ENCODE measurements at places on chromosomes 3 and 15.

DNA sequence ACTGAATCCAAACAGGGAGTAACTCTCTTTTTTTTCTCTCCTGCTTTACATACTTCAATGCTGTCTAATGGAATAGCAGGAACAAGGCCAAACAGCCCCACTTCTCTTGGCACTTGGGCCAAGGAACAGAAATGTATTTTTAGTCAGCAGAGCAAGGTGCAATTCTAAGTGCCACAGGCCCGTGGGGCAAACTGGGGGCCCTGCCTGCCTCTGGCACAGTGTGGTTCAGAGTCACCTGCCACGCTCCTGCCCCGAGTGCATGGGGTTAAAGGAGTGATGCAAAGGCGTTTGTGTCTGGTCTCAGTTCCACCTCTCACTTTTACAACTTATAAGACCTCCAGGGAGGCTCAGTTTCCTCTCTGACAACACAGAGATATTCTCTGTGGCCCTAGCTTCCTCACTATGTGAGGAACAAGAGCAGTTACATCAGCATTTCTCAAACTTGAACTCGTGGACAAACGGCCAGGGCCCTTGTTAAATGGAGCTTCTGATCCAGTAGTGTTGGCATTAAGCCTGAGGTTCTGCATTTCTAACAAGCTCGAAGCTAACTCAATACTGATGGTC is 51.3 kb downstream of the LRIG1 start:
- no peak overlapping the region for H3K27ac ChIP-seq
- no peak overlapping the region for H3K4me3 ChIP-seq
- no peaks in the 10 kb centered on the region for H3K36me3 ChIP-seq
- H3K4me1 ChIP-seq, result no peaks in the 10 kb centered on the region
- H3K27me3 ChIP-seq, result no peaks in the 10 kb centered on the region

GRCh38 chr3:55709411-55710012 is 222.4 kb upstream of the WNT5A start:
- H3K36me3 ChIP-seq, result no peaks in the 10 kb centered on the region
- H3K4me3 ChIP-seq, result no peak overlapping the region
- no peaks in the 10 kb centered on the region for H3K4me1 ChIP-seq
- no peak overlapping the region for H3K27ac ChIP-seq

- H3K4me3 ChIP-seq, result no peak overlapping the region
- no peaks in the 10 kb centered on the region for H3K27me3 ChIP-seq
- DNase-seq, result no peak
- H3K27ac ChIP-seq, result no peak overlapping the region
- no peaks in the 10 kb centered on the region for H3K4me1 ChIP-seq
Observed at GRCh38 chr3:27568393-27568792, 84.2 kb upstream of the SLC4A7 start.

GRCh38 chr3:144294659-144295538 is 323.3 kb downstream of the DIPK2A start:
- no peak overlapping the region for H3K4me3 ChIP-seq
- H3K27me3 ChIP-seq, result no peaks in the 10 kb centered on the region
- H3K27ac ChIP-seq, result no peak overlapping the region
- H3K4me1 ChIP-seq, result peaks cover 11% of the 10 kb centered on the region
- no peaks in the 10 kb centered on the region for H3K36me3 ChIP-seq
- no peak for DNase-seq

GRCh38 chr15:78457101-78457500 is 19.1 kb downstream of the IREB2 start:
- H3K27ac ChIP-seq, result no peak overlapping the region
- no peak for DNase-seq
- peaks cover 36% of the 10 kb centered on the region for H3K36me3 ChIP-seq
- no peak overlapping the region for H3K4me3 ChIP-seq
- H3K4me1 ChIP-seq, result peaks cover 72% of the 10 kb centered on the region
- H3K27me3 ChIP-seq, result no peaks in the 10 kb centered on the region

- DNase-seq, result no peak
- peaks cover 25% of the 10 kb centered on the region for H3K36me3 ChIP-seq
- no peak overlapping the region for H3K4me3 ChIP-seq
- H3K27me3 ChIP-seq, result no peaks in the 10 kb centered on the region
- H3K4me1 ChIP-seq, result peaks cover 96% of the 10 kb centered on the region
- no peak overlapping the region for H3K27ac ChIP-seq
Observed at GRCh38 chr15:63526401-63526800, 22.0 kb downstream of the USP3 start.

- H3K27ac ChIP-seq, result no peak overlapping the region
- DNase-seq, result no peak
- H3K36me3 ChIP-seq, result peaks cover 39% of the 10 kb centered on the region
- H3K4me3 ChIP-seq, result no peak overlapping the region
Observed at GRCh38 chr15:79858469-79858868, 38.3 kb downstream of the MTHFS start.

- H3K4me1 ChIP-seq, result no peaks in the 10 kb centered on the region
- no peak overlapping the region for H3K4me3 ChIP-seq
- DNase-seq, result no peak
- peaks cover 9% of the 10 kb centered on the region for H3K27me3 ChIP-seq
Observed at GRCh38 chr15:51311510-51311909, 26.9 kb downstream of the CYP19A1 start.

GRCh38 chr3:29245441-29245840 is 35.4 kb upstream of the RBMS3 start:
- DNase-seq, result no peak
- H3K27me3 ChIP-seq, result no peaks in the 10 kb centered on the region
- H3K27ac ChIP-seq, result no peak overlapping the region
- no peak overlapping the region for H3K4me3 ChIP-seq
- no peaks in the 10 kb centered on the region for H3K4me1 ChIP-seq
- no peaks in the 10 kb centered on the region for H3K36me3 ChIP-seq

- peaks cover 34% of the 10 kb centered on the region for H3K27me3 ChIP-seq
- no peak overlapping the region for H3K27ac ChIP-seq
- no peaks in the 10 kb centered on the region for H3K36me3 ChIP-seq
- no peak overlapping the region for H3K4me3 ChIP-seq
- no peaks in the 10 kb centered on the region for H3K4me1 ChIP-seq
Observed at GRCh38 chr15:57827971-57828370, 121.5 kb downstream of the POLR2M start.

- no peak overlapping the region for H3K4me3 ChIP-seq
- peak overlapping the region; percentile 31 for H3K27ac ChIP-seq
- peaks cover 59% of the 10 kb centered on the region for H3K36me3 ChIP-seq
- H3K27me3 ChIP-seq, result no peaks in the 10 kb centered on the region
- DNase-seq, result no peak
- H3K4me1 ChIP-seq, result peaks cover 20% of the 10 kb centered on the region
Observed at GRCh38 chr3:108041253-108041652, 49.6 kb downstream of the CD47 start.

DNA sequence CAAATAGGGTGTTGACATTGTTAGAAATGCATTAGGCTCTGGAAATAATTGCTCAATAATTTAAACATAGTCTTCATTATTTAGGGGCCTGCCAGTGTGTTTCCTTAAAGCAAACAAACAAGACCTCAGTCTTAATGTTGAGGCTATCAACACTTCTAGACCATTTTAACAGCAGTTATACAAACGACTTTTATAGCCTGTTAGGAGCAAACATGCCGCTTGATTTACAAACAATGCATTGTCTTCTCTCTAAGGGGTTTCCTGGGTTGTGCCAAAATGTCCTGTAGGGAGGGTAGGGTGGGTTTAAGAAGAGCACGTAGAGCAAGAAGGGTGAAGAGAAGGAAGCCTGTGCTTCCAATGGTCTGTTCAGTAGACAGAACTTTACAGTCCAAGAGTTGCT is 53.7 kb downstream of the TPRG1 start:
- H3K4me3 ChIP-seq, result no peak overlapping the region
- H3K27ac ChIP-seq, result no peak overlapping the region
- H3K4me1 ChIP-seq, result no peaks in the 10 kb centered on the region
- no peak for DNase-seq
- no peaks in the 10 kb centered on the region for H3K36me3 ChIP-seq

DNA sequence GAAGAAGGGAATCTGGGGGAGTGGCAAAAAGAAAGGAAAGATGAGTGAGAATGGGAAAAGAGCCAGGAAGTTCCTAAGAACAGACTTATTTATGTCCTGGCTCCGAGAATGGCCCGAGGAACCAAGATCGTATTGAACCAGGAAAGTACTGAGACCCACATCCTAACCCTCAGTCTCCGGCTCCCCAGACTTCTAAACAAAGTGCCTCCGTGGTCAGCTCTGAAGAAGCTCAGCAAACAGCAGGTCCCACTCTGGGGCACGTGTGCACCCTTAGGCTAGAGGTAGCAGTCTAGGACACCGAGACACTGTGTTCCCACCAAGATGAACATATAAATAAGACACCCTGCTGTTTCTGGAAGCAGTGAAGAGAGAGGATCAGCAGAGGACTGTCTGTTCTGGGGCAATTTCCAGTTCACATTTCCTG is 307.4 kb downstream of the NTRK3 start:
- H3K4me1 ChIP-seq, result no peaks in the 10 kb centered on the region
- no peak overlapping the region for H3K27ac ChIP-seq
- H3K27me3 ChIP-seq, result no peaks in the 10 kb centered on the region
- no peaks in the 10 kb centered on the region for H3K36me3 ChIP-seq

DNA sequence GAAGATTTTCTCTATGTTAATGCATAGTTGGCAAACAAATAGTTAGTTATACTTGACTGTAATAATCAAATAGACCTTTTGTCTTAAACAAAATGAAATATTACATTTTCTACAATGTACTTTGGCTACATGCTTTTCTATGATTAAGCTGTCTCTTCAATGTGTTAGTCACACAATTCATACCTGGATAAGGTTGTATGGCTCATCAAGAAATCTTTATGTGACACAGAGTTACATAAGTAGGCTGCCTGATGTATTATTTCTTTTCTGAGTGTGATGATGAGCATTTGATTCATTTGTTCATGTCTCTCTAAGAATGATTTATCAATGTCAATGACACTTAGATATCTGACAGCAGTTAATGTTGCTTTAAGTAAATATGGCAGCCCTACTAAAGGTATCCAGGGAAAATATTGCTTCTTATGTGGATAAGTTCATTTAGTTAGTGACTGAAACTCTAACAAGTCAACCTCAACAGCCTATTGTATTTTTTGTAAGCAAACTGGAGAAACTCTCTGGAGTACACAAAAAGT is 157.4 kb upstream of the SOX2 start:
- H3K27ac ChIP-seq, result no peak overlapping the region
- H3K27me3 ChIP-seq, result no peaks in the 10 kb centered on the region
- H3K4me3 ChIP-seq, result no peak overlapping the region
- no peak for DNase-seq
- no peaks in the 10 kb centered on the region for H3K36me3 ChIP-seq

Measured in activated B cell treated with CpG ODN at 0.5 μM for 24 hours (primary cell).